Thoracic aorta (tissue), 2 donors: ENCODE measurements at places on chromosomes 7 and 10.

- no peak for DNase-seq
These were observed 10.7 kb downstream of the SUV39H2 start for GRCh38 chr10:14889318-14889717.

GRCh38 chr7:70738151-70738885 is 393.6 kb upstream of the GALNT17 start:
- no peak for DNase-seq

DNA sequence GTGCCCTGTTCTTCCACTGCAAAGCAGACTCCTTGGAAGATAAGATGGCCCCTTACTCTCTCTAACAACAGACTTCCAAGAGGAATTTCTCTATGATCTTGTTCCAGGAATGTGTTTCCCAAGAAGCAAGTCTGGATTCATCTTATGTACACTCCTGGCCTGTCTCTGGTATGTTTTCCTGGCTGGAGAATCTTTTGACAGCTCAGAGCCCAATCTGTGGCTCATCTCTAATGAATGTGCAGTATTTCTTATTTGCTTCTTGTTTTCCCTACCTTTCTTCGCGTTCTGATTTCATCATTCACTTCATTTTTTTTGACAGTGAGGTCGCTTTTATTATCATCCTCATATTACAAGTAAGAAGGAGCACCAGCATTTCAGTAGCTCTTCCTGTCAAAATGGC is 53.0 kb upstream of the PITRM1 start:
- no peak for DNase-seq

DNA sequence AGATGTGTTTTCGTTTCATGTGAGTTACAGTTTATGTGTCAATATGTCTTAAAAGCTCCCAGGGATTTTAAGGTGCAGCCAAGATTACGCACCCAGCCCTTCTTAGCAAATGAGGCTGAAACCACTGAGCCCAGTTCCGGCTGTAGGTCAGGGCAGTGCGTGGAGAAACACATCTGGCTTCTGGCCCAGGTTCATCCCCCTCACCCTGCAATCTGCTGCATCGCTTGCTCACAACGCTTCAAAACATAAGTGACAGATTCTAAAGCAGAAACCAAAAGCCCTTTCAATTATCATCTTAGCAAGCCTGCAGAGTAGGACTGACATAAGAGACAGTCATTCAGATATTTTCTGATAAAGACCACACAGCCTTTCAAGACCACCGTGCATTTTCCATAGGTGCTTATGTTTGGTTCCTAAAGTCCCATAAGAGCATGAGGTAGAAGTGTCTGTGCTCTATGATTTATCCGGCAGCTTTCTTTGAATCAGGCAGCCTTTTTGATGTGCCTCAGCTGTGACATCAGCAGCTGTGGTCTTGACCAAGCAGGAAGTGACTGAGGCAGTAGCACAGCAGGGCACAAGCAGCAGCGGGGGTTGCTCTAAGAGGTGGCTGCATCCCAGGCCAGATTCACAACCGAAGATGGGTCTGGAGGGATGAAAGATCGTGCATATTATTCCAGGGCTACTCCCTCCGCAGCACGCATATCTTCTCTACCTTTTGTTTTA is 72.1 kb upstream of the LYZL2 start:
- DNase-seq: no peak

- no peak for DNase-seq
These were observed 615.4 kb upstream of the SEMA3D start for GRCh38 chr7:85802211-85802610.

DNA sequence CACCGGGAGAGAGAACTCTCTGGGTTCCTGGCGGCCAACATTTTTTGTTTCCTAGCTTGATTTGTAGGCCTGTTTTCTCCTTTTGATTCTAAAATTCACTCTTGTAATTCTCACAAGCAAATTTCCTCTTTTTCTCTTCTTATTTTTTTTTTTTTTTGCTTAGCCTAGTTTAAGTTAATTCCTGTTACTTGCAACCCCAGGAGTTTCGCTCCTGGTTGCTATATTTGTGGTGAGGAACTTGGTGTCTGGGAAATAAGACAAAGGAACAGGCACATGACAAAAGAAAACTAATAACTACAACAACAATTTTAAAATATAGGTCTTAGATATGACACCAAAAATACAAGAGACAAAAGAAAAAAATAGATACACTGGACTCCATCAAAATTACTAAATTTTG is 6.7 kb downstream of the AOAH start:
- DNase-seq: no peak

DNA sequence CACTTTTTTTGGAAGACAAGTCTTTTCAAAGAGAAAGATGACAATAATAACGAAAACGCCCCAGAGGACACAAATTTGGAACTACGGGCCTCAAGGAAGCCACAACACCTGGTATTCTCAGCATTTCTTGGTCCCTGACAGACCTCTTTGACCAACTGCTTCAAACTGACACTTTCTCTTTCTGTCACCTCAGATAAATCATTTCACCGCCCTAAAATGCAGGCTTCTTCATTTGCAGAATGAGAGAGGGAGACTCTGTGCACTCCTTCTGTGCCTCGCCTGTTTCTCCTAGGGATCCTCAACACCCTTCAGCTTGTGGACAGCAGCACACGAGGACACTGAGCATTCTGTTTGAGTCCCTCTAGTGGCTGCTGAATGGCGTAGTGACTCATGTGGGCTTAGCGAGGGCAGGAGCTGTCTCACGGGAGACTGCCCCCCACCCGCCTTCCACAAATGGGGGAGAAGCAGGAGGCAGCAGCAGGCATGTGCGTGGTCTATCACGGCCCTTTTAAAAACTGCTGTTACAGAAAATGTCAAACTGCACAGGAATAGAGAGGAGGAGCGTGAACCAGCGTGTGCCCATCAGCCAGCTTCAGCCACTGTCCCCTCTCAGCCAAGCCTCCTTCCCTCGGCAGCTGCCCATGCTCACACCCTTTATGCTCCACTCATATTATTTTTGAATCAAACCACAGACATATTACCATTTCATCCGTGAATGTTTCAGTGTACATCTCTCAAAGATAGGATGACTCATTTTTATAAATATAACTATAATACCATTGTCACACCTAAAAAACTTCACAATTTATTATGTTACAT is 41.4 kb downstream of the GSDME start:
- DNase-seq: no peak

DNA sequence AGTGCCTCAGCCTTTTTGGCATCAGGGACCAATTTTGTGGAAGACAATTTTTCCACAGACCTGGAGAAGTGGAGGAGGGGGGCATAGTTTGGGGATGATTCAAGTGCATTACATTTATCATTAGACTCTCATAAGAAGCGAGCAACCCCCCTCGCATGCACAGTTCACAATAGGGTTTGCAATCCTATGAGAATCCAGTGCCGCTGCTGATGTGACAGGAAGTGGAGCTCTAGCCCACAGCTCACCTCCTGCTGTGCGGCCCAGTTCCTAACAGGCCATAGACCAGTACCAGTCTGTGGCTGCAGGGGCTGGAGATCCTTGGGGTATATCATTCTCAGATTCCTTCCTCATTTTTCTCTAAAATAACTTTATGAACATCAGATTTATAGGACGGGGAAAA is 50.8 kb downstream of the ATAD1 start:
- no peak for DNase-seq

GRCh38 chr10:3835770-3836169 is 50.8 kb upstream of the KLF6 start:
- no peak for DNase-seq

GRCh38 chr7:390761-391410 is 100.9 kb downstream of the FOXL3 start:
- DNase-seq: no peak

GRCh38 chr7:99296471-99296870 is 23.8 kb downstream of the MYH16 start:
- DNase-seq: no peak

DNA sequence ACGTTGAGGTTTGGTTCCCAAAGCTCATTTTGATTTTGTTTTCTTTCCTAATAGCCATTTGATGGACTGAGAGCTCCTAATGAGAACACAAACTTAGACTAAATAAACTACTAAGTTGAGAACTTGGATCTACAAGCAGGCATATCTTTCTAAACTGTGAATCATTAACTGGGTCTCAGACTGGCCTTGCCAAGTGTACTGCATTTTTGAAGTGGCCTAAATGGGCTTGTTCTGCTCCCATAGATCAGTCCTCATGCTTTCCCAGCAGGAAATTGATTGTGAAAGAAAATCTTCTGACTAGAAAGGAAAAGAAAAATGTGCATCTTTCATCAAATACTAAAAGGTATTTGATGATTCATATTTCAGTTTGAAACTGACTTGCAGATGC is 46.7 kb upstream of the RBM33 start:
- no peak for DNase-seq

DNA sequence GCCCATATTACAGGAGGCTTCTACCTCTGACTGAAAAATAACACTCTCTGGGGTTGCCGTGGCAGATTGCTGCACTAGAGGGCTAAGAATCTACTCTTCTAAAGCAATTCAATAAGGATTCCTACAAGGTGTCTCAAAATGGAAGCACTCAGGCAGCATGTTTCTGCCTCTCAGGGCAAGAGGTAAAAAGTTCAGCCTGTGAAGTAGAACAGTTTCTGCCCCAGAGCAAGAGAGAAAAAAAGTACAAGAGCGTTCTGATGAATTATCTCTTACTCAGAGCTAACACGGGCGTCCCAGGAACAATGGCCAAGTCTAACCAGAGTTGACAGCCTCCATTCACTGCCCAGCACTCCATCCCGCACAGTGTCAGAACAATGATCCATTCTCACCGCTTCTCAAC is 71.3 kb upstream of the TES start:
- no peak for DNase-seq

- DNase-seq: no peak
These were observed 20.6 kb downstream of the ACSL5 start for GRCh38 chr10:112394475-112394875.
